Kidney (tissue), 22 donors: ENCODE measurements at places on chromosomes 1 and 21. TPM values are rescaled to one million over a fixed set of nuclear protein-coding genes. Genes with fewer than 3 reads are reported as not detected.
A peak's percentile ranks its signal among the peaks of the same experiment; 100 is the strongest.

GRCh38 chr1:168480997-168481396 lies 62.8 kb downstream of the XCL2 start:
- DNase-seq = no peak
- no peak overlapping the region for H3K27ac ChIP-seq
- H3K36me3 ChIP-seq = no peaks in the 10 kb centered on the region
- no peaks in the 10 kb centered on the region for H3K27me3 ChIP-seq
- H3K4me3 ChIP-seq = no peak overlapping the region

The YIPF1 gene
- 33.3 TPM for total RNA-seq

GRCh38 chr1:119005724-119006405 lies 17.7 kb upstream of the TBX15 start:
- H3K27ac ChIP-seq = no peak overlapping the region
- peaks cover 11% of the 10 kb centered on the region for H3K4me1 ChIP-seq
- DNase-seq = peak; percentile 48
- no peak overlapping the region for H3K4me3 ChIP-seq

GRCh38 chr21:38012672-38013071 lies 96.4 kb upstream of the KCNJ6 start:
- H3K27ac ChIP-seq = no peak overlapping the region
- H3K36me3 ChIP-seq = no peaks in the 10 kb centered on the region
- no peaks in the 10 kb centered on the region for H3K4me1 ChIP-seq
- H3K4me3 ChIP-seq = no peak overlapping the region
- H3K27me3 ChIP-seq = no peaks in the 10 kb centered on the region

- no peaks in the 10 kb centered on the region for H3K36me3 ChIP-seq
- no peak overlapping the region for H3K4me3 ChIP-seq
- H3K4me1 ChIP-seq = no peaks in the 10 kb centered on the region
- no peaks in the 10 kb centered on the region for H3K27me3 ChIP-seq
Measured at GRCh38 chr1:173062150-173062938, 11.6 kb upstream of the TNFSF18 start.

DNA sequence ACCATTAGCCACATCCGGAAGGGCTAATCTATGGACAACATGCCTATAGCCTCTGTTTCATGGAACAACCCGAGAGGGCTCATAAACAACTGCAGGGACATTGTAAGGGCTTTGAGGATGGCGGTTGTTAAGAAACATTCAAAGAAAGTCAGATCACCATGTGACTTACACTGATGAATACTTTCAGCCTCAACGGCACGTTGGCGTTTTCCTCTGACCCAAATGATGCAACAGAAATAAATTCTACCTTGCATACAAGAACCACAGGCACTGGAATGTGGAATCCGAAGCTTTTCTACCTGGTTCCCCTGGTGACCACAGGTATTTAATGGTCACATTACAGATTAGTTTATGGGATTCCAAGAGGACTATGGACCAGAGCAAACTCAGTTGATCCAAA lies 107.0 kb downstream of the CLIC6 start:
- no peaks in the 10 kb centered on the region for H3K27me3 ChIP-seq
- no peaks in the 10 kb centered on the region for H3K4me1 ChIP-seq
- H3K36me3 ChIP-seq = no peaks in the 10 kb centered on the region
- no peak overlapping the region for H3K27ac ChIP-seq
- DNase-seq = no peak

The RGS5 gene
- 359 TPM for total RNA-seq

The OR6N1 gene
- not detected for total RNA-seq

DNA sequence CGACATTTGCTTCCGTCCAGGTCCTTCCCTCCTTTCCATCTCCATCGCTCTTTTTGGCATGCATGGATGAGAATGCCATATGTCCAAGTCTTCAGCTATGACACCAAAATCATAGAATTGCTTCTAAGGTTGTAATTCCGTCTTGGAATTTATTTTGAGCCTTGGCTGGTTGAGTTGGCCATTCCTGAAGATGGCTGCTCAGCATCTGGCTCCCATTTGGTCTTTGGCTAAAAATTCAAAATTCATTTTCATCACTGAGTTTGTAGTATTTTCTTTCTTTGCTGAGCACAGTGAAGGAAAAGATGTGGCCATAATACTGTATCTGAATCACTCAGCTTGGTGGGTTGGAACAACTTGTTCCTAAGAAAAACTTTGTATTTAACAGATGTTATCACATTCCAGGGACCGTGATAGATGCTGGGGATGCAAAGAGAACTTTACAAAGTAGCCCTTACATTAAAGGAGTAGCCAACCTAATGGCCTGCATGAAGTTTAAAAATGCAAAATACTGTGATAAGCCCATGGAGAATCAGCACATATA lies 15.6 kb downstream of the JUN start:
- no peaks in the 10 kb centered on the region for H3K36me3 ChIP-seq
- no peak overlapping the region for H3K4me3 ChIP-seq
- no peak for DNase-seq

- no peak overlapping the region for H3K27ac ChIP-seq
- no peaks in the 10 kb centered on the region for H3K27me3 ChIP-seq
- no peaks in the 10 kb centered on the region for H3K36me3 ChIP-seq
- no peaks in the 10 kb centered on the region for H3K4me1 ChIP-seq
Measured at GRCh38 chr1:24981631-24982005, 51.5 kb upstream of the RUNX3 start.

DNA sequence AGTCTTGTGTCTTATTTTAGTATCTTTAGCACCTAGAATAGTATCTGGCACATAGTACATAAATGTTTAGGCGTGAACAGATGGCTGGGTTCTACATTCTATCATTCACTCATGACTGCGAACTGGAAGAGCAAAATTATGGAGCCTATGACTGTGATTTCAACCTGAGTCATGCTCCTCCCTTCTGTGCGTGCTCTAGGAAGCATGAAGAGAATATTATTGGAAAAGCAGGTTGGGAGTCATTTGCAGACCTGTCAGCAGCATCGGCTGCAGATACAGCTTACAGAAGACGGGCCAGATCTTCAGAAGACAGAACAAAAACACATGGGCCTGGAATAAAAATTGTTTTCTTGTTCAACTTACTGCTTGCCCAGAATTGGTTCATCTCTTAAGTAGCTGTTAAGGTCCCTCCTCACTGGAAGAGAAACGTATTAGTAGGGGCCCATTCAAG lies 344.0 kb upstream of the USP24 start:
- DNase-seq = no peak
- no peak overlapping the region for H3K27ac ChIP-seq
- H3K4me3 ChIP-seq = no peak overlapping the region

GRCh38 chr1:24286246-24287010 lies 32.7 kb upstream of the GRHL3 start:
- no peak overlapping the region for H3K27ac ChIP-seq
- DNase-seq = no peak
- no peaks in the 10 kb centered on the region for H3K36me3 ChIP-seq
